ENCODE measurements at places on chromosomes 13 and 19.
A peak's percentile ranks its signal among the peaks of the same experiment; 100 is the strongest.

DNA sequence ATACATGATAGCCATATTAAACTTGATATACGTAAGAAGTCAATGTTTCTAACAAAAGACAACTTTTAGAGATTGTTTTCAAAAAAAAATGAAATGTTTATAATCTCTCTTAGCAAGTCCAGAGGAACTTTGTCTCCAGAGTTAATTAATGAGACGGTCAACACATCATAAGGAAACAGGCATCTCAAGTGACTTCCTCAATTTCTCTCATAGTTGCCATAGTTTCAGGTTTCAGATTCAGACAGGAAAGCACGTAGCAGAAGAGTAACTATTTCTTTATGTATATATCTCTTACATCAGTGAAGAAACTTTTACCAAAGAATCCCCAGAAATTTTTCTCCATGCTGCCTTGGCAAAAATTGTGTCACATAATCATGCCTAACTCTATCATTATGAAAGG lies 159.6 kb upstream of the ATXN8OS start:
- DNase-seq: no peak

- no peak for DNase-seq
Observed at GRCh38 chr13:105278943-105279381, 1256.5 kb downstream of the EFNB2 start.

DNA sequence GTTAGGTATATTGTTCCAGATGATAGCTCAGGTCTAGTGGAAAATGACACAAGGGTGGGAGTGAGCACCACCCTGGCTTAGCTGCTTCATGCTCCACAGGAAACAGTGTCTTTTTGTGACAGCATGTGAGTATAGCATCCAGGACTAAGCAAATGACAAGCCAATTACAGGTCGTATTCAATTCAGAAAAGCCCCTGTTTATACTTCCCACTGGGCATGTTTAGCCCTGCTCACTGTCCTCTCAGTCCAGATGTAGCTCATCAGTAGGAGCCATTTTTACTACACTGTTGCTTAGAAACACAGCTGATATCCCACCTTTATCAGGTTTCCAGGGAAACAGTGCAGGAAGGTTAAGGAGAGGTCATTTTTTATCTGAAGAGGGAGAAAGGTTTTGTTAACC lies 8.0 kb downstream of the ABHD13 start:
- DNase-seq: no peak

DNA sequence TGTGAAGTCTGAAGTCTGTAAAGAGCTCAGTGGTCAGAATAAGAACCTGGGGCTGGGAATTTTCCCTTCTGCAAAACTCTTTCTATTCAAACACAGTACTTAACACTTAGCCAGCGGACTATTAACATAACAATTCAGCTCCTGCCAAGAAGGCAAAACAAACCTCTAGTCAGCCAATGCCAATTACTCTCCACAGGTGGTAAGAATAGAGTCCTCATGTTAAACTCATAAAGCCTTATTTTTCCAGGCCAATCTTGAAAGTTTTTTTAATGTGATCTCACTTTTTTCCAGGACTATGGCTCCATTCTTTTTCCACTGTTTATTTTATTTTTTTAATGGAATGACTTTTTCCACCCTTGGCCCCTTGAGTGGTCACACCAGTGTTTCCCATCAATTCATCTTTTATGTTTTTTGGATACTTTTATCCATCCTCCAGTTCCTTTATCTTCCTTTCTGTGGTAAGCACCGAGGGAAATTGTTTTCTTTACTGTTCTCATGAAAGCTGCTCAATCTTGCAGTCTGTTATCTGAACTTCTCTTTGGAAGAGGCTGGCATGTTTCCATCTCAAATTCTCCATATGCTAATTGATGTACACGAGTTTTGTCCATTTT lies 217.3 kb downstream of the LHFPL6 start:
- no peak for DNase-seq

DNA sequence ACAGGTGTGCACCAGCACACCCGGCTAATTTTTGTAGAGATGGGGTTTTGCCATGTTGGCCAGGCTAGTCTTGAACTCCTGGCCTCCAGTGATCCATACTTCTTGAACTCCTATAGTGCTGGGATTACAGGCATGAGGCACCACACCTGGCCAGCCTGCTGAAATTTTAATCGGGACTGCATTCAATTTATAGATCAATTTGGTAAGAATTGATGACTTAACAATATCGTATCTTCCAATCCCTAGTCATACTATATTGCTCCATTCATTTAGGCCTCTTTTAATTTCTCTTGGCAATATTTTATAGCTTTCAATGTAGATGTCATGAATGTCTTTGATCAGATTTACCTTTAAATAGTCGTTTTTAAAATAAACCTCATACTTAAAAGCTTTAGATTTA lies 5.6 kb upstream of the ZNF45 start:
- DNase-seq: no peak

DNA sequence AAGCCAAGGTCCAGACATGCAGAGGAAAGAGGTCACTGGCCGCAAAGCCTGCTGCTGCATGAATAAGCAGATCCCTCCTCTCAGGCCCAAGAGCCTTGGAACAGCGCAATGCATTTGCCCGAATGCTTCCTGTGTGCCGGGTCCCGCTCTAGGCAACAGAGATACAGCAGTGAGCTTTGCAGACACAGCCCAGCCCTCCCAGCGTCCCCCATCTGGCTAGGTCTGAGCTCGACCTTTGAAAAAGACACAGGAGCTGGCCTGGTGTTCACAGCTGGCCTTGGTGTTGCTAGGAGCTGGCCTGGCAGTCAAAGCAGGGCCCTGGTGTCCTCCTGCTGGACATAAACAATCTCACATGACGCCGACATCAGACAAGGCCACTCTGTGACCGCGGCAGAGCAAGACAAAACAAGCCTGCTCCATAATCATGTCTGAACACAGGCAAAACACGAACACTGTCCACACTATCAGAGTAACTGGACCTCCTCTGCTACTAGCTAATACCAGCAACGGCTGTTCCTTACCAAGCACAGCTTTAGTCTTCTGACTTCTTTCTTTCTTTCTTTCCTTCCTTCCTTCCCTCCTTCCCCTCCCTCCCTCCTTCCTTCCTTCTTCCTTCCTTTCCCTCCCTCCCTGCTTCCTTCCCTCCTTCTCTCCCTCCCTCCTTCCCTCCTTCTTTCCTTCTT lies 5.7 kb upstream of the PEX11G start:
- DNase-seq: no peak

DNA sequence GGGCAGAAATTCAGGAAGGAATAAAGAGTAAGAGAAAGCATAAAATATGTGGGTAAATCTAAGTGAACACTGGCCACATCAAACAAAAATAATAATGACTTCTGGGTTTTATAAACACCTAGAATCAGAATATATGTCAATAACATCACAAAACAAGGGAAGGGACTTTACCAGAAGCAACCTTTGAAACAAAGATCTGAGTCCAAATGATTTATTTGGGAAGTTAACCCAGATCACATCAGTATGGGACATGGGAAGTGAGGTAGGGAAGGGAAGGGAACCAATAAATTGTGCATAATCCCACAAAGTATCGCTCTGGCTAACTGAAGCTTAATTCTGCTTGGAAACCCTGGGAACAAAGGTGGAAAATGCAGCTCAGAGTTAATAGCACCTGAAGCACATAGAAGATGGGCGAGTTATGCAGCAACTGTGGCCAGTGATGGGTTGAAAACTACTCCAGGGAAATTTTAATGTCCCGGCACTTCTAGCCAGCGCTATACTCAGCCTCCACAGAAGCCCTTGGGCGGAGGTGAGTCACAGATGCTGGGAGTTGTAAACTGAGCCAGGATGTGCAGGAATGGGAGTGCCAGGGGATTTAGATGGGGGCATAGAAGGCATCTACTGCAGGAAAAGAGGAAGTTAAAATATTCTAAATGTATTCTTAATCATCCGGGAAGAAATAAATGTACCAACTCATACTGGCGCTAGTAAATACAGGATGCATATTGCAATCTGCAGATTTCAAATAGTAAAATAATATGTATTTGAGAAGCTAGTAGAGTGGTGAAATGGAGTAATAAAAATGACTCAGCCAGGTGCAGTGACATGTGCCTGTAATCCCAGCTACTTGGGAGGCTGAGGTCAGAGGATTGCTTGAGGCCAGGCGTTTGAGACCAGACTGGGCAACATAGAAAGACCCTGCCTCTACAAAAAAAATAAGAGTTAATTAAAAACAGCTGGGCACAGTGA lies 34.2 kb upstream of the CEBPG start:
- no peak for DNase-seq

GRCh38 chr19:50432221-50433028 lies at the start of gene MYBPC2:
Gene MYBPC2, plus strand, starts transcription at chr19:50432892. Its CDS starts 62 bp downstream, at chr19:50432954.
- peak; percentile 75 for DNase-seq

DNA sequence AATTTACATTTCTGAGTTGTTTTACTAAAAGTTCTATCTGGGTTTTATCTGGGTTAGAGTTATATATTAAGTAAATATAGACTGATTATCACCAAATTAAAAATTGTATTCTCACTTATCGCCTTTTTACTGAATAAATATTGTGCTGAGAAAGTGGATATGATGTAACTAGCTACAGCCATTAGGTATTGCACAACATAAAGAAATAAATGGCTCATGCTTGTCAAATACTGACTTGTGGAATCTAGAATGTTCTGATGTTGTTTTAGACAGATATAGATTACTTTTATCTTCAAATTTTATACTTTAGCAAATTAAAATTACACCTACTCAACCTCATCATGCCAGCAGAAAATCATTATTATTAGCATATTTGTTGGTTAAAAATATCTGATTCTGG lies 1277.1 kb upstream of the MIR17HG start:
- DNase-seq: no peak

GRCh38 chr13:33550885-33551284 lies 265.3 kb upstream of the STARD13 start:
- DNase-seq: no peak

DNA sequence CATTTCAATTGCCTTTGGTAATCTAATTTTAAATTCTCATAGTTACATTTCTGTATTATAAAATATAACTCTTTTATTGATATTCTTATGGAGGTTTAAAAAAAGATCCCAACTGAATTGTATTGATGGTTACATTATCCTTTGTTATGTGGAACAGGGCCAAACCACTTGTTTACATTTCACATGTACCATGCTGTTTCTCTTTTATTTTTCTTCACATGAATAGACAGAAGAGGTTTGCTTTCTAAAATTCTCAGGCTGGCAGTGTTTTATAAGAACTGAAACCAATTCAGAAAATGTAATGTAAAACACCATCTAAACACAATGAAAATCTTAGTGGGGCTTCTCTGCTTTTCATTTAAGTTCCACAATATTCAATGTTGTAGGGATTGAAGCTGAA lies 122.5 kb downstream of the GPC5 start:
- no peak for DNase-seq

DNA sequence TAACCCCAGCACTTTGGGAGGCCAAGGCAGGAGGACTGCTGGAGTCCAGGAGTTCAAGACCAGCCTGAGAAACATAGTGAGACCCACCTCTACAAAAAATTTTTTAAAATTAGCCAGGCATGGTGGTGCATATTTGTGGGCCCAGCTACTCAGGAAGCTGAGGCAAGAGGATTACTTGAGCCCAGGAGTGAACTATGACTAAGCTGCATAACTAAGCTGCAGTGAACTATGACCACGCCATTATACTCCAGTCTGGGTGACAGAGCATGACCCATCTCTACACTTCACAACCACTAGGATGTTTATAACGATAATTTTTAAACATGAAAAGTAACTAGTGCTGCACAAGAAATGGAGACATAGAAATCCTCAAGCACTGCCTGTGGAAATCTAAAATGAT lies 352.7 kb upstream of the SGCG start:
- peak; percentile 34 for DNase-seq

DNA sequence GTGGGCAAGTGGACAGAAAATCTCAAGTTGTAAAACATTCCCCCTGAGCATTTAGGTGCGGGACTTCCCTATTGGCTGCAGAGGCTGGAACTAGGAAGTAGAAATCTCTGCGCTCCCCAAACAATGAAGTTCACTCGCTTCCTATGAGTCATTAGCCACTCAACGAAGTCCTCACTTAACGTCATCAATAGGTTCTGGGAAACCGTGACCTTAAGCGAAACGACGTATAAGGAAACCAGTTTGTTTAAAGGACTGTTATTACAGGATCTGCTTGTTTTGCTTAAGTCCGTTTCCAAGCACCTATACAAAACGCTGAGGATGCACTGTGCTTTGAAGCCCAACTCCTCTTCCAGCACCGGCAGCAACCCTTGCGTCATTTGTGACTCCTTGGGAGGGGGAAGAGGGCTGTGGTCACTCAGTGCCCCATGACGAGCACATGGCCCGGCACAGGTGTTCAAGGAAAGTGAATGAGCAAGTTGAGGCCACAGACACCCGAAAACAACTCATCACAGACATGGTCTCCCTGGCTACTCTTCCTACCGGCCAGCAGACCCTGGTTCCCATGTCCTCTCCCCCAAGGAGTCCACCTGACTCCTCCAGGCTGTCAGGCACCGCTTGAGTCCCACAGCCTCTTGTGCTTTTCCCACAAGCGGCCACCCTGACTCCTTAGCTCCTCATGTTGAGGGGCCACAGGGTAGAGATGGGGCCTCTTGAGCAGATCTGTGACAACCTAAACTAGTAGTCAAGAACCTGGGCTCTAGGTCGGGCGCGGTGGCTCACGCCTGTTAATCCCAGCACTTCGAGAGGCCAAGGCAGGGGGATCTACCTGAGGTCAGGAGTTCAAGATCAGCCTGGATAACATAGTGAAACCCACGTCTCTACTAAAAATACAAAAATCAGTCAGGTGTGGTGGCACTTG lies 4.8 kb downstream of the RPS16 start:
- DNase-seq: peak; percentile 59

GRCh38 chr13:59607780-59608233 lies 555.9 kb downstream of the DIAPH3 start:
- DNase-seq: no peak

DNA sequence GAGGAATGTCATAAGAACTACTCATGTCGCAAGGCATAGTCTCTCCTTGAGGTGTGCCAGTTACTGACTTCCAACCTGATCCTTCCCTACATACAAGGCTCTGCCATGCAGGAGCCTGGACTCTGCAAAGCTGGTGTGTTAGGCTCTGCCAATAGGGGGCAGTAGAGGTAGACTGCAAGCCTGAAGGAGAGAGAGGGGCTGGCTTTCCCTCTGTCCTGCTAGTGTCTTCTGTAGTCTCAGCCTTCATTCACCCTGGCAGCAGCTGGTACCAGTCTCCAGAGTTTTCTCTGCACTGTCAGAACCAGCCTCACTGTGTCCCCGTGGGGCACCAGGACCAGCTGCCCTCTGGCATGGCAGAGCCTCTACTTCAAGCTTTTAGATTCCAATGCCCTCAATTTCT lies 14.5 kb downstream of the SHISA2 start:
- DNase-seq: peak; percentile 64
